ENCODE measurements at places on chromosomes 7 and 10.

DNA sequence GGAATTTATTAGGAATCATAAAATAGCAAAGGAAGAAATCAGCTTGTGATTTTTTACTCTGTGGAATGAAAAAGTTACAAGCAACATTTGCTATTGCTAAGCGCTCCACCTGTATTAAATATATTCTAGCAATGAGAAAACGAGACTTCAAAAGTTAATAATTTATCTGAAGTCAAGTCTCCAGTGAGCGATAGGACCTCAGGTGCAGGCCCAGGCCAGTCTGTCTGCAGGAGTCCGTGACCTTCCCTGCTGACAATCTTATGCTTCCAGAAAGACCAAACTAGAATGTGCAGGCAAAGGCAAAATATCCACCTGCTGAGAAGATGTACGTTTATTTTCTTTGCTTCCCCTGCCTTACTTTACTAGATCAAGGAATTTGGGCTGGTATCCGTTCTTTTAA, 22.7 kb downstream of the MRC1 start:
- no peak for DNase-seq

DNA sequence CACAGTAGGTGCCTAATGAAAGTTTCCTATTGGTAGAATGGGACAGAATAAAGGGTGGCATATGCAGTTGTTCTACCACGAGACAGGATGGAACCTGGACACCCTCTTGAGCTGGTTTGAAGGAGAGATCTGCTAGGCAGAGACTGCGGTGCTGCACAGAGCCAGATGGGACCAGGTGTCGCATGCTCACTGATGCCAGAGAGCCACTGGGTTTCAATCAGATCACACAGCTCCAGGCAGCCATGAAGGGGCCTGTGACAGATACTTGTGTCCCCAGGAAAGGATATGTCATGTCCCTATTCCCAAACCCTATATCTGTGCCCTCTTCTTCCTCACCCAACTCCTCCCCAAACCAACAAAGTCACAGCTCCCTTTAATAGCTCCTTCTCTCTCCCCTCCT, 235.7 kb downstream of the PRPF18 start:
- DNase-seq, result no peak

DNA sequence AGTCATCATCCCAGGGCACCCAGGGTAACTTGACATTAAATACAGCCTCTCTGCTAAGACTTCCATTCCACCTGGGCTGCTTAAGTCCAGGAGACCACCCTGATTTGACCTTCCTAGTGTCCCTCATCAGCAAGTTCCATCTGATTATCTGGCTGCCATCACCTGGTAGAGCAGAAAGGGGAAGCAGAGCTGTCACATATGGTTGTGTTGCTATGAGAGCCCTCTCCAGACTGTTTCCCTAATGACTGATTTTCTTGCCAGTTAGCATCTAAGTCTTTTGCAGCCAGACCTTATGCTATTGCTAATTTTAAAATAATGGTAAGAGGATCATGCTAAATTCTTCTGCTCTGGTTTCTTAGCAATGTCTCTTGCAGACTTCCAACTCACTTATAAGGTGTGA, 38.7 kb downstream of the KCNH2 start:
- DNase-seq, result peak; percentile 16

DNA sequence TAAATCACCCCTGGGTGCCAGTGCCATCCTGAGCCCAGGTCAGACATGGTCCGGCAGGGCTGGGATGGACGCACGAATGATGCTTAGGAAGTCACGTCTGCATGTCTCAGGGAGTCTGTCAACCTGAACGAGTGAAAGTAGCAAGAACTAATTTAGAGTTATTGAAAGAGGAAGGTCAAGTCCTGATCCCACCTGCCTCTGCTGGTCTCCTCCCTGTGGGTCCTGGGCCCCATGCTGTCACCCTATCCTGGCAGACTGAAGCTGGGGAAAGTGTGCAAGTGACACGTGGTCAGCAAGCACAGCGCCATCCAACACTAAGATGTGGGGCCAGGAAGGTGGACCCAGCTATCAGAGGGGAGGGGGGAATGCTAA, 26.1 kb upstream of the GRID1 start:
- no peak for DNase-seq

GRCh38 chr7:1586827-1587705, 17.2 kb upstream of the PSMG3 start:
- no peak for DNase-seq

DNA sequence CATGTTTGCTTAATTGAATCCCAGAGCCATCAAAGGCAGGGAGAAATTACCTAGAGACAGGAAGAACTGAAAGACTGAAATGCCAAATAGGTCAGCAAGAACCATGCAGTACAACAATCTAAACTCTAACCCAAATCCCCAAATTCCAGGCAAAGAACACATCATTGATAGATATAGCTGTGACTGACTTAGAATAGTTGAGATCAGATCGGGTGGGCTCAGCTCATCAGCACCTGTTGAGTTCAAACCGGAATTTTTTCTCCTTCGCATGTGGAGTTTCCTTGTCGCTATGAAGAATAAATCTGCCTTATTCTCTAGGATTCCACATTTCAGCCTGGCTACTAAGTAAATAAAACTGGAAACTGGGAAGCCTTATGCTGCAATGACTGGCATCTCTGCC, 1.4 kb downstream of the ANKMY2 start:
- no peak for DNase-seq

GRCh38 chr7:29853789-29854188, 47.5 kb downstream of the WIPF3 start:
- DNase-seq, result peak; percentile 23

- DNase-seq, result no peak
Measured at GRCh38 chr10:79132681-79133381, 64.1 kb downstream of the ZMIZ1 start.

GRCh38 chr7:105876964-105877601, 684 bp upstream of the ATXN7L1 start:
- no peak for DNase-seq

- no peak for DNase-seq
Measured at GRCh38 chr10:63057509-63057908, 75.6 kb upstream of the NRBF2 start.

- no peak for DNase-seq
Measured at GRCh38 chr10:29959586-29959985, 99.8 kb downstream of the JCAD start.

GRCh38 chr10:12419262-12419847, 70.0 kb downstream of the CAMK1D start:
- DNase-seq, result no peak

GRCh38 chr7:33592718-33593117, 312.6 kb upstream of the BMPER start:
- DNase-seq, result no peak
